ENCODE measurements at places on chromosomes 1 and 21.
A peak's percentile ranks its signal among the peaks of the same experiment; 100 is the strongest.

DNA sequence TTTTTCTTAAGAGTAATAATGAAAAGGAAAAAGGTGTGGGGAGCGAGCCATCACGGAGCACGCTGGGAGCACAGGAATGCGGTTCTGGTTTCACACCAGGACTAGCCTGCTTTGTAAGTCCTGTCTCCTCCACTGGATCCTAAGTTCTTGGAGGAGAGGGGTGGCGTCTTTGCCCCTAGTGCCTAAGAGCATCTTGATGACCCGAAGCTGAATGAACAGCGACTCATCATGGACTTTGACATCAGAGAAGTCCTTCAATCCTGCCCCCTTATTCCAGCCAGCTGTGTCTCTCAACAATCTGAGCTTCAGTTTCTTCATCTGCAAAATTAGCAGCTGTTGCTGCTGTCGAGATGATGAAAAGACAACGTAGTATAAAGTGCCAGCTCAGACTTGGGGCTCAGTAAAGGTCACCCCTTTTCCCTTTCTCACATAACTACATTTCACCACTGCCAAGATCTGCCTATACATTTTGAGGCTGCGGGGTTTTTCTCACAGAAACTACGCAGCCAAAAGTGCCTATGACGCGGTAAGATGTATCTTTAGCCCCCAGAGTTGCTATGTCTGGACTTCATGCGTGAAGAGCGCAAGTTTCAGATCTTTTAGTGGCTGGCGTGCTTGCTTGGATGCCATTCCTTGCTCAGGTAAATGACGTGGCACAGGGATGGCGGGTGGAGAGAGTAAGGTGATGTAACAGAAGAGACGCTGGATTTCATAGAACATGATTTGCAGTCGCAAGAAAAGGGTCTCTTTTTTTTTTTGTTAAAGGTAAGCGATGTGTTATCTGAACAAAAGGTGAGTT is 4.9 kb upstream of the PRDM2 start:
- DNase-seq = no peak

DNA sequence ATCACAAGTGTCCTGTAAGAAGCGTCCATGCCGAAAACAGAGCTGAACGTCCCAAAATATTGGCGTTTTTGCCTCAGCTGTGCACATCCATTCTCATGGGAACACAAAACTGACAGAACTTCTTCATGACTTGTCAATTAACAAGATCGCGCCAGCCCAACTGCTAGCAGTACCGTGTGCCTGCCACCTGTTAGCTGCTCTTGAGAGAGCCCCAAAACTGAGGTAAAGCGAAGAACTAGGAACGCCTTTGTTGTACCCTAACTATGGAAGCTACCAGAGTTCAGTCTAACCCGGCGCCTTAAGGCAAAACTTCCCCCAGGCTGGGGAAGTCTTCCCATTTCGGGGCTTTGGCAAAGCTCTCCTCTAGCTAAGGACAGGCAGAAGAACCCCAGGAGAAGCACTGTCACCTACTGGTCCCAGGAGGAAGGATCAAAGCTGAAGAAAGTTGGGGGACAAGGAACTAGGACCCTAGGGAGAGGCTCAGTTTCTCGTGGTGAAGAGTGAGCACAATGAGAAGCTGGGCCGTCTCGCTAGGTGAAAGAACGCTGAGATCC is 719 bp downstream of the EYA3 start:
- DNase-seq = no peak

GRCh38 chr1:23023174-23023845 is 4.0 kb downstream of the KDM1A start:
- no peak for DNase-seq

DNA sequence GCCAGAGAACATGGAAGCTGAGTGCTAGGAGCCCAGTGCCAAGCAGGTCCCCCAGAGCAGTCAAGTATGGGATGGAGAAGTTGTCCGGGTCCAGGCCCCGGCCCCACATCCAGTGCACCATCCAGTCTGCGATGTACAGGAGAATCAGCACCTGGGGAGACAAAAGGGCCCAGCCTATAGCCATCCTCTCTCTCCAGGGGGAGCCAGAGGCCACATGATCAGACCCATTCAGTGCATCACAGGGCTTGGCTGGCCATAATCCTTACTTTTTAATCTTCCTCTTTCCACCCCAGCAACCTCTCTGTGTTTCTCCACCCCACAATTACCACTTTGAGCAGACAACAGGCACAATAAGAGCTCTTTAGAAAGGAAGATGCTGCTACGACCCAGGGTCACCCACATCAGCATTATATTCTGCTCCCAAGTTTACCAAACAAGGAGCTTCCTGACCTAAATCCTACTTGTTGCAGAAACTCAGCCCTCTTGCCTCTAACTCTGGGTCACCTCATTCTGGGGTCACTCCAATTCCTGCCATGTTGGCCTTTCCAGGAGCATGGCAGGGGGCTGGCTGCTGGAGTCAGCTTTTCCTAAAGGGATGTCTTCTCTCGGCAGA is 16.4 kb upstream of the RAB29 start:
- no peak for DNase-seq

- DNase-seq = peak; percentile 66
These were observed 119.3 kb upstream of the CDC42BPA start for GRCh38 chr1:227437495-227438008.

DNA sequence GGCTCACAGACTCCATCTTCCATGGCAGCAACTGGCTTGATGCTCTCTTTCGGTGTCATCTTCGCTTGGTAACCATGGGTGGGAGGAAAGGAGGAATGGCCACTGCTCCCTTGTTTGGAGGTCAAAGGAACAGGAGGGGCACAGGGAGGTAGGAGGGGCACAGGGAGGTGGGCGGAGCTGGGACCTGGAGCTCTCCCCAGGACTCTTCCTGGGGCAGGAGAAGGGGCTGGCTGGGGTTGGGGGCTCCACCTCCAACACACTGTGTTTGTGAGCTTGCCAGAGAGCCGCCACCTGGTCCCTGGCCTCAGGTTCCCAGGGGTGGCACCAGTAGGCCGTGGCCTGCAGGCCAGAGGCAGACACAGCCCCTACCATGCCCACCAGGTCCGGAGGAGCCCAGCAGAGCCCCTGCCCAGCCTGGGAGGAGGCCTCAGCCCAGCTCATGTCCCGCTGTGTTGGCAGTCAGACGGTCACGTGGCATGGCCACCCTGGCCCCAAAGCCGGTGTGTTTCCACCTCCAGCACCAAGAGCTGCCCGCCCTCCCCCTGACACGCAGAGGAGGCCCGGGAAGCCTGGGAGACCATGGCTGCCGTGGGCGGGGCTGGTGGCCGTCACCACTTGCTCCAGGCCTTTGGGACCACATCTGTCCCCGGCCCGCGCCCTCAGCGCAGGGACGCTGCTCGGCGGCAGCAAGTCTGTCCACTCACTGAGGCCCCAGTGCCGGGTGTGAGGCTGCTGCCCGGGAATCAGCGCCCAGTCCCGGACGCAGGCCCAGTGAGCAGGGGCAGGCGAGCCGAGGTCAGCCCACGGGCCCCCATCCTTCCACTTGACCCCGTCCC is 73.9 kb downstream of the MORN1 start:
- DNase-seq = no peak

- no peak for DNase-seq
These were observed 51.7 kb downstream of the CSMD2 start for GRCh38 chr1:34113362-34113761.

- no peak for DNase-seq
These were observed 21.1 kb downstream of the TTC39A start for GRCh38 chr1:51309291-51309690.

DNA sequence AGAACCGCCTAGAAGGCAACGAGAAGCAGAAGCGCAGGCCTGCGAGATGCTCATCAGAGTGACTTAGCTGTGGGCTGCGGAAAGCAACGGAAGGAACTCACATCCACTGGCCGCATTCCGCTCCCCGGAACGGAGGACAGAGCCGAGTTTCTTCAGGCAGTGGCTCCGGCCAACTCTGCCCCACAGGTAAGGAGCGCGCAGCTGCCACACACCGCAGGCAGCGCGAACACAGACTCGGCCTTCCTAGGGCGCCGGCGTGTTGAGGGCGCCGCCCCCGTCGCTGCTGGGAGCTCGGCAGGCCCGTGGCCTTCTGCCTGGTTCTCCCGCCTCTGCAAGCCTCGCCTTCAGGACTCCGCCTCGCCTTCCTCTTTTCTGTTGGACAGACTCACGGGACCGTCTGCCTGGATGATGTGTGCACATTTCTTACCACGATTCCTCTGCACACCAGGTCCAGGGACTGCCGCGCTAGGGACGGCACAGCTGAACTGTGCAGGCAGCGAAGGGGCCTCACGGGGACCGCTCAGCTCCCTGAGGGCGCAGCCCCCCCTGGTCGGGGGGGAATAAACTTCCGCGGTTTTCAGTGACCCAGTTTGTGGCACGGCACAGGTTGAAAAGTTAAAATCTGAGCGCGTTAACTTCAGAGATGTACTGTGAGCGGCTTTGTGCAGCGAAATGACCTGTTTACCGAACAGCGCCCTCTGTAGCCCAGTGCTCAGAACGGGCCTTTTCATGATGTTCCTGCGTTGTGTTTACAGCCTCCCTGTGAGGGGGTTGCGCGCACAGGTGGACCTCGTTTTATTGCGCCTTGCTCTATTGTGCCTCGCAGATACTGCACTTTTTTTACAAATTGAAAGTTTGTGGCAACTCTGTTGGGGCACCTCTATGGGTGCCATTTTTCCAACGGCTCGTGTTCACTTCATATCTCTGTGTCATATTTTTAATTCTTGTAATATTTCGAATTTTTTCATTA is 15.8 kb downstream of the TCP10L start:
- DNase-seq = peak; percentile 53

- no peak for DNase-seq
These were observed 29.3 kb downstream of the MYOG start for GRCh38 chr1:203056516-203056915.

DNA sequence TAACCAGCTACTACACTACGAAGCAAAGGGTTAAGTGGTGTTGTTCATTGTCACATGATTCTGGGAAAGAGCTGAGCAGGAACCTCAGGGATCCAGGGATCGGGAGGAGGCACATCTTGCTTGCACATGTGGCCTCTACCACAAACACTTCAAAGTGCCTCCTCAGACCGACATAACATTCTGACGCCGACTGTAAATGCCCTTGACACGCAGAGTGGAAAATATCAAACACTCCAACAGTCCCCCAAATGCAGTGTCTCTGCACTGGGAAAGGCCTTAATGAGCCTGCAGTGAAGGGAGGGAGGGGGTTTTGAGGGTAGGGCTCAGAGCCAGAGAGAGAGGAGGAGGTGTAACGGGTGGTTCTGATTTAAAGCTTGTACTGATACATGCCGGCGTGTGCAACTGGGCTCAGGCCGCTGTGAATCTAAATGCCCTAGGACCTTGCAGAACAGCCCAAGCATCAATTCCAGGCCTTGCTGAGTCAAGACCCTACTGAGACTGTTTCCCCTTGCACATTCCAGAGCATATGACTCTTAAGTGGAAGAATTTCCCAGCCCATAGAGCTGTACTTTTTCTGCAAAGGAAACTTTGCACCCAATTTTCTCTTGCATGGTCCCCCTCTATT is 163.7 kb downstream of the NTMT2 start:
- no peak for DNase-seq

GRCh38 chr1:211893260-211893659 is 62.7 kb upstream of the LPGAT1 start:
- DNase-seq = no peak

- DNase-seq = no peak
These were observed 10.5 kb upstream of the LMO4 start for GRCh38 chr1:87318056-87318650.

- no peak for DNase-seq
These were observed 51.1 kb downstream of the DOP1B start for GRCh38 chr21:36207577-36208320.

DNA sequence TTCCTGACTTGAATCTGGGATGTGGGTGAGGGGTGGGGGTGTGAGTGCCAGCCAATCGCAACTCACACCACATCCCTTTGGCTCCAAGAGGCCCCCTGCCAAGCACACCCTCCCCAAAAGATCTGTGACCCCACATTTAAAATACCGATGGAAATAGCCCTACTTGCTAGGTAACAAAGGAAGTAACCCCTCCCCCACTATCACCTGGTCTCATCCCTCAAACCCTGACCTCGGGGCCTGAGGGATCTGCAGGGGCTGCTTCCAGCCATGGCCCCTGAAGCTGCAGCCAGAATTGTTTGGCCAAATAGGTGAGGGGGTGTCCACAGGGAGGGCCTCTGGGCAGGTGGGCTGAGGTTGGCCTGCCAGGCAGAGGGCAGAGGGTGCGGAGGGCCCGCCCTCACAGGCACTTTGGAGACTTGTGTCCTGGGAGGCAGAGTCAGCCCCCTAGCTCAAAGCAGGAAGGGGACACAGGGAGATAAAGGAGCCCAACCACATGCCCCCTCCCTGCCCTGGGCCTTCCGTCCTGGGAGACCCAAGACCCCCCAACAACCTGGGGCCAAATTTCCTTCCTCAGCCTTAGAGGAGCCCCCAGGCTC is 37.2 kb downstream of the SDC3 start:
- no peak for DNase-seq

DNA sequence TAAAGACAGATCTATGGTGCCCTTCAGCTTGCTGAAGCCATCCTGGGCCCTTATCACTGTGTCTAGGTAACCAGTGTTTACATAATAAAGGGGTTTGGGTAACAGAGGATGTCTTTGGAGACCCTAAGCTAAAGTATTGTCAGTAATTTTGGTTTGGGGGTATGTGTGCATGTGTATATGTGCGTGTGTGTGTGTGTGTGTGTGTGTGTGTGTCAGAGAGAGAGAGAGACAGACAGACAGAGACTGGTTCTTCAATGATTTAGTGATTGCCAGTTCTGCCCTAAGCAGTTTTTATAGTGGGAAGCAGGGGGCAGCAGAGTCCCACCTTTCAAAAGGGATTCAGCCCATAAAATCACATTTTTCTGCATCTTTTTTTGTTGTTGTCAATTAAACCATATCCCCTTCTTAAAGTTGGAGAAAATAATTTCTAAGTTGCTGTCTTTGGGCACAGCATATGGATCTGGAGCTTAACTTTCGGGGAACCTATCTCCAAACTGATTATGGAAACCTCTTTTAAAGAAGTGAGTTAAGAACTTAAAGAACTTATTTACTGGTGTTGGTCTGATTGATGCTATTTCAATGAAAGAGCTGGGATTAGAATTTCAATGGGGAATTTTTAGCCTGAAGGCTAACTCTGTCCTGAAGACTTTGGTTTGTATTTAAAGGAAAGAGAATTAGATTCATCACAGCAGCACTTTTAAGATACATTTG is 51.1 kb downstream of the ZNF326 start:
- DNase-seq = no peak

DNA sequence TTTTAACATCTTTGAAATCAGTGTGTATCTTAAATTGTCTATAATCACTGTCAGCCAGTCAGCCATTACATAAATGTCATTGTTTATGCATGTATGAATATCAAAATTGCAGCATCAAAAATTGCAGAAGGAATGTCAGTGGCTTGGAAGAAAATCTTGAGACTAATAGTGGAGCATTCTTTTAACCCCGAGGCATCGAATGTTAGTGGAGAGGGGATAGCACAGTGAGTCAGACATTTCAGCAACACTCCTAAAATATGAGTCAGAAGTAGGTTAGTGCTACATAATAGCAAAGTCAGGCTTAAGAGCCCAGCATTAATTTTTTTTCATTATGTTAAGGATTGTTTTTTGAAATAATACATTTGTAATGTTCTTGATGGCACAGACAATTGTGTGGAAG is 45.5 kb downstream of the SNRPE start:
- DNase-seq = no peak

GRCh38 chr1:156912861-156913808 is 7.3 kb upstream of the LRRC71 start:
- no peak for DNase-seq

GRCh38 chr1:112529301-112529700 is 20.5 kb downstream of the WNT2B start:
- DNase-seq = no peak

- no peak for DNase-seq
These were observed 81.4 kb upstream of the ZNF678 start for GRCh38 chr1:227482023-227482299.

Data from NCI-H446 treated with DMSO at 0.1 percent for 48 hours (cell line).